Activated naive CD4-positive, alpha-beta T cell (primary cell): ENCODE measurements at places on chromosomes 6 and 20.

DNA sequence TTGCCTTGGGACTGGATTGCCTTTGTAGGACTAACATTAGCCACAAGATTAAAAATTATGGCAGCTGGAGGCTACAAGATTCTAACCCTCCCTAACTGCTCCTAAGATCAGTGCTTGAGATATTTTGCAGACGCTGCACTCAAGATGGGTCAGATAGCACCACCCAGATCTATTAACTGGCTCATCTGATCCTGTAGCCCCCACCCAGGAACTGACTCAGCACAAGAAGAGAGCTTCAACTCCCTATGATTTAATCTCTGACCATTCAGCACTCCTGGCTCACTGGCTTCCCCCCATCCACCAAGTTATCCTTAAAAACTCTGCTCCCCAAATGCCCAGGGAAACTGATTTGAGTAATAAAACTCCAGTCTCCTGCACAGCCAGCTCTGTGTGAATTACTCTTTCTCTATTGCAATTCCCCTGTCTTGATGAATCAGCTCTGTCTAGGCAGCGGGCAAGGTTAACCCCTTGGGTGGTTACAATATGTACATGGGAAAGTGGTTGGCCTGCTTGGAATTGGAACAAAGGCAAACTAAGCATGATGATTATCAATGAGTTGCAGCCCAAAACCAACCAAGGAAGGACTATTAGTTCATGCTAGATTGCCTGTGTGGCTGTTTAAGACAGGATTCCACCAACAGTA lies 111.3 kb downstream of the OR2B2 start:
- no peak for DNase-seq

DNA sequence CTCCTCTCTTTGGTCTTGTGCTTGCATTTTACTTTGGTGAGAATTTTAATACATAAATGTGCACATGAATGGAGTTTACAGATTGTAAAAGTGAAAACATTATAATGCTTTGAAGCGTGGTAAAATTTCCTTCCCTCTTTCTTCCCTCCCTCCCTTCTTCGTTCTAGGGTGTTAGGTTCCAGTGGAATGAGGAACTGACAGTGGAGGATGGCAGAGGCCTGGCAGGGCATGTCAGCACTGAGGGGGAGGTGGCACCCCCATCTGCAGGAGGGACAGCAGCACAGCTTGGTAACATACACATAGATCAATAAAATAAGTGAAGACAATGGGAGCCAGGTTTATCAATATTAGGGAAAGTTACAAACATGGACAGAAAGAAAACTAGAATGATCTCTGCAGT lies 47.5 kb downstream of the RNASET2 start:
- no peak for DNase-seq

DNA sequence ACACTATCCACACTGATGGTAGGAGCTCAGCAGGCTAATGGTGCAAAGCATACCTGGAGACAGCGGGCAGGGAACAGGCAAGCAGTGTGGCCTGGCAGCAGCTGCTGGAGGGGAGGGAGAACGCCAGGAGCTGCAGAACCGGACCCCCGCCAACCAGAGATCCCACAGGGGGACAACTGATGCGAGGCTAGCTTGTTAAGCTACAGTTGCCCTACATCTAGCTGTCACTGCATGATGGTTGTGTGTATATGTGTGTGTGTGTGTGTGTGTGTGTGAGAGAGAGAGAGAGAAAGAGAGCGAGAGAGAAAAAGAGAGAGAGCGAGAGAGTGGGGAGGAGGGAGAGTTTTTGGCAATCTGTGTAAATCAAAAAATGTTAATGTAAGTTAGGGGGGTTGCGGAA lies 69.7 kb upstream of the NHSL1 start:
- no peak for DNase-seq

DNA sequence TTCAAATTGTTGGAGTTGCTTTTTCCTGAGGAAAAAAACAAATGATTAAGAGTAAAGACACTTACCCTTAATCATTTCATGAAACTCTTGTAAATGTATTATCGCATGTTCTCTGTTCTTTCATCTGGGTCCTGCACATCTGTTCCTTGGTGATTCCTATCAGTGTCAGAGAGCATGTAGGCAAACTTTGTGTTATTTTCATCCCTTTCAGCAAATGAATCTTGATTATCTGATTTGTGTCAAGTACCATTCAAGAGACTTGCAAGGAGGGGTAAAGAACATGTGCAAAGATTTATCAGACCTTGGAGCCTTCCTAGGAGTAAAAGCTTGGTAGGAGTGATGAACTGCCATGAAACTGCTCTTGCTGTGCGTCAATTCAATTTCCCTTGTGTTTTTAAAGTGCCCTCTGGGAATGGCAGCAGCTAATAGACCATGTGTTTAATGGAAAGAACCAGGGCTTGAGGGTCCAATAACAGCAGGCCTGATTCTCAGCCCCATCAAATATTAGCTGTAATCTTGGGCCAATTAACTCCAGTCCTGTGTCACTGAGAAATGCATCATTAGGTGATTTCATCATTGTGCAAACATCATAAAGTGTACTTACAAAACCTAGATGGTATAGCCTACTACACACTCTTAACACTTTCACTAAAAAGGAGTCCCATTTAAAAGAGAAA lies 118.9 kb upstream of the CEP85L start:
- no peak for DNase-seq

DNA sequence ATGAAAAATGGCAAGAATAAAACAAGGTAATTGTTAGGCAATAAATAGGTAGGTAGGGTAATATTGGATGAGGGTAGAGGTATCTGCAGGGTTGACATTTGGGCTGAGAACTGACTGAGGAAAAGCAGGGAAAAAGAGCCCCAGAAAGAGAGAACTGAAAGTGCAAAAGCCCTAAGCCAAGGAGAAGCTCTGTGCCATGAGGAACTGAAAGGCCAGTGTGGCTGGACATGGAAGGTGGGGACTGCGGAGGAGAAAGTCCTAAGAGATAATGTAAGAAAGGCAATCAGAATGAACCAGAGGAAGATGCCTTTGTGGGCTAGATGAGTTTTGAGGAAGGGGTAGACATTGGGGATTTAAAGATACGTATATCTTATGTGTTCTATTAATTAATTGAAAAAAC lies 9.9 kb upstream of the HIVEP2 start:
- no peak for DNase-seq

- DNase-seq = no peak
Measured at GRCh38 chr6:46419576-46420002, 71.7 kb downstream of the RCAN2 start.

- peak; percentile 20 for DNase-seq
Measured at GRCh38 chr6:26232940-26233648, 131.9 kb upstream of the BTN3A2 start.

- no peak for DNase-seq
Measured at GRCh38 chr6:136720045-136720770, 72.1 kb downstream of the MAP3K5 start.

- DNase-seq = no peak
Measured at GRCh38 chr20:37316775-37317170, 27.3 kb downstream of the MANBAL start.

GRCh38 chr6:119043783-119044182 lies 34.7 kb downstream of the FAM184A start:
- no peak for DNase-seq

- no peak for DNase-seq
Measured at GRCh38 chr20:40591119-40591518, 97.9 kb downstream of the MAFB start.

- no peak for DNase-seq
Measured at GRCh38 chr20:36768768-36769430, 4.7 kb downstream of the DSN1 start.

DNA sequence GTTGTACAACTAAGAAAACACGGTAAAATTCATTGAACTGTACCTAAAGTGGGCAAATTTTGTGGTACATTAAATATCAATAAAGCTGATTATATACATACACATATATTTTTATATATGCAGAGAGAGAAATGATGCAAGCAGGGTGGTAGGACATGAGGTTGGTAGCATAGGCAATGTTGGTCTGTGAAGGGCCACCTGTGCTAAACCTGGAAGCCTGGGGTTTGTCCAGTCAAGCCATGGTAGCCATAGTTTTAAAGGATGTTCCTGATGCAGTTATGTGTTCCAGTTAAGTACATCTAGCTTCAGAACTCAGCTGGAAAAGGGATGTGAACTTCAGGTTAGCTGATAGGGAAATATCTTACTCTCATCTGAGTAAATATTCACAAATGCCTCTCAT lies 60.1 kb downstream of the TRIM38 start:
- no peak for DNase-seq

GRCh38 chr20:61875221-61875885 lies 190.3 kb downstream of the TAF4 start:
- no peak for DNase-seq
